Renal pelvis (tissue), 12 donors: ENCODE measurements at places on chromosomes 13 and 19. TPM values are rescaled to one million over a fixed set of nuclear protein-coding genes. Genes with fewer than 3 reads are reported as not detected.

- no peak for DNase-seq
These were observed 706 bp downstream of the P2RY11 start for GRCh38 chr19:10112037-10112761.

GRCh38 chr13:104983601-104984000 is 1551.9 kb downstream of the EFNB2 start:
- DNase-seq, result no peak

- no peak for DNase-seq
These were observed 520 bp downstream of the ZNF600 start for GRCh38 chr19:52786078-52786463.

DNA sequence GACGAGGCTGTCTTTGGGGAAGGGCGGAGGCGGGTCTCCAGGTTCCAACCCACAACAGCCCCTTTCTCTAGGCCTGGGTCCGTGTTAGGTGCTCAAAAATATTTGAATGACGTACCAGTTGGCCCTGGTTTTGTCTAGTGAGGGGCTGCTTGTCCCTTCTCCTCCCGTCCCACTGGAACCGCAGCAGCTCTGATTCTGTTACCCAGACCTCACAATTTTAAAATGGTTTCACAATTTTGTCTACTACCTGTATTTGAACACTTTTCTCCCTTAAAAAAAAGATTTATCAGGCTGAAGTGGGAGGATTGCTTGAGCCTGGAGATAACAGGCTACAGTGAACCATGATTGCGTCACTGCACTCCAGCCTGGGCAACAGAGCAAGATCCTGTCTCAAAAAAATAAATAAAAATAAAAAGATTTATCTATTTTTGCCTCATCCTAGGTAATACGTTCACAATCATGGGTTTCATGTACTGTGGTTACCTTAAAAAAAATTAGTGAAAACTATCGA is 1.3 kb upstream of the IRF2BP1 start:
- DNase-seq, result no peak

DNA sequence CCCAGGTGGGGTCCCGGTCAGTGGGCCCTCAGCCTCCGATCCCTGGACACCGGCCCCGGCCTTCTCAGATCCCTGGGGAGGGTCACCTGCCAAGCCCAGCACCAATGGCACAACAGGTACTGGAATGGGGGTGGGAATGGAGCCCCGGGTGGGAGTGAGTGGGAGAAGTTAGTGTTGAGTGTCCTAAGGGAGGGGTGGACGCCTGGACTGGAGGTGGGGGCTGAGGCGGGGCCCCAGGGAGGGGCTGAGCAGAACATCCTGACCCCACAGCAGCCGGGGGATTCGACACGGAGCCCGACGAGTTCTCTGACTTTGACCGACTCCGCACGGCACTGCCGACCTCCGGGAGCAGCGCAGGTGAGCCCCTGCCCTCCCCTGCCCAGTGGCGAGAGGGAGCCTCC is 17.7 kb downstream of the EPN1 start:
- DNase-seq, result no peak

DNA sequence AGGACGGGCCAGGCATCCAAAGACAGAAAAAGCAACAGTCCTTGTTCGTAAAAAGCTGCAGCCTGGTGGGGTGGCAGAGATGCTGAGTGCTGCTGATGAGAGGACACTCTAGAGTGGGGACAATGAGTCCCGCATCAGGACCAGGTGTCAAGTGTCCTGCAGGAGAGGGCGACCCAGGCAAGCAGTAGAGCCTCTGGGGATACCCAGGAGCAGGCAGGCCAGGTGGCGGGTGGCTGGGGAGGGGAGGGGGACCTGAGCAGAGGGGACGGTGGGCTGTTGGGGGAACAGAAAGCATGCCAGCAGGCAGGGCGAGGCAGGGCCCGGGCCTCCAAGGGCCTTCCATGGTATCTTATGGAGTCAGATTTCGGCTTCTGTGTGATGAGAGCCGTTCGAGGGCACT is 35.8 kb downstream of the GGACT start:
- no peak for DNase-seq

DNA sequence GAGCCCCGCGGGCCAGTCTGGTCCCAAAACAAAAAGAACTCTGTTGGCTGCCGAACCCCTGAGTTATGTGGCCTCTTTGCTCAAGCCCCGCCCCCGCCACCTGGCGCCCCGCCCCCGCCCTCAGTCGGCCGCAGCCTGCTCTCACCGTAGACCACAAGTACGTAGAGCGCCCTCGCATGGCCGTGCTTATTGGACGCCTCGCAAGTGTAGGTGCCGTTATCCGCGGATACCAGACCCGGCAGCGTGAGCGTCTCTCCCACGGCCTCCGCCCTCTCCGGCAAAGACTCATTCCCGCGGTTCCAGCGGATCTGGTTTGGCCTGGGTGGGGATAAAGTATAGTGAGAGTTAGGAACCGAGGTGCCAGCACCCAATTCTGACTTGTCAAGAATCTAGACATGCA is 5.5 kb upstream of the ZNF428 start:
- no peak for DNase-seq

TSSK6 gene
- polyA plus RNA-seq, result 1.5 TPM

LHFPL6 gene
- 30.8 TPM for polyA plus RNA-seq

ANKLE1 gene
- polyA plus RNA-seq, result 1.9 TPM

IZUMO2 gene
- polyA plus RNA-seq, result 0.13 TPM

KCTD4 gene
- 0.63 TPM for polyA plus RNA-seq
